ENCODE measurements at places on chromosomes 2 and 18.

DNA sequence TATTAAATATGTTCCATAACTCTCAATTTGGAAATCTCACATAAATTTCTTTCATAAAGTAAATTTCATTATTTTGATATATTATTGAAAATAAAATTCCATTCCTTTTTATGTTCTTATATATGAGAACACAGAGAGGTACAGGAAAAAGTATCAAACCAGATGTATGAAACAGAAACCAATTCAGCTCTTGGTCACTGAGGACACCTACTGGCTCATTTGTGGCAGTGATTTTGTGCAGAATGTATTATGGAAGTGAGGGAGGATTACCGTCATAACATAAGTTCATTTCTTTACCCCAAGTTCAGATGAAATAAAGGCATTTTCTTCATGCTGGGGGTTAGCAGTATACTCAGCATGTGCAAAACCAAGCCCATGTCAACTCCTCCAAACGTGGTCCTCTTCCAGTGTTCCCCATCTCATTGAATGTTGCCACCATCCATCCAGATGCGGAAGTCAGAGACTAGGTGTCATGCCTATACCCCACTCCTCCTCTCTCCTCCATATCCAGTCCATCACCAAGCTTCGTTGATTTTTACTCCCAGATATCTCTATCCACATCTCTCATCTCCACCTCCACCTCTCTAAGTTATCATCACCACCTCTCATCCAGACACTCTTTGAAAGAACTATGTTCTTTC, 41.7 kb upstream of the MALL start:
- no peak for DNase-seq

- DNase-seq: no peak
Observed at GRCh38 chr2:9809448-9810088, 33.7 kb upstream of the TAF1B start.

DNA sequence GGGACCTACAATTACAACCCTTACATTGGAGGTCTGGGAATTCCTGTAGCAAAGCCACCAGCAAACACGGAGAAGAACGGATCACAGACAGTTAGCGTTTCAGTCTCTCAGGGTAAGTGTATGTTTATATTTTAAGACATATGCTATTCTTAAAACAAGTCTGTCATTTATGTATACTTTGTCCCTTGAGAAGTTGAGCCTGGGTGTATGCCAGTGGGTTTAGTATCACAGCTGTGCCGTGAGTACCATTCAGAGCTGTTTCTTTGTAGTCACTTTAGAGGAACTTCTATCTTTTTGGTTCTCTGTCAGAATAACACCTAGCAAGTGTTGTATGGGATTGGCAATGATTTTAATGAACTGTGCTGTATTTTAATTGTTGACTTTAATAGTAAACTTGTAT, 125.6 kb downstream of the BIRC6 start:
- DNase-seq: no peak

GRCh38 chr2:195697681-195698220, 40.7 kb downstream of the SLC39A10 start:
- DNase-seq: no peak

- DNase-seq: no peak
Observed at GRCh38 chr2:224142397-224143312, 103.6 kb upstream of the SERPINE2 start.

- DNase-seq: no peak
Observed at GRCh38 chr2:179857236-179857635, 4.2 kb downstream of the ZNF385B start.

DNA sequence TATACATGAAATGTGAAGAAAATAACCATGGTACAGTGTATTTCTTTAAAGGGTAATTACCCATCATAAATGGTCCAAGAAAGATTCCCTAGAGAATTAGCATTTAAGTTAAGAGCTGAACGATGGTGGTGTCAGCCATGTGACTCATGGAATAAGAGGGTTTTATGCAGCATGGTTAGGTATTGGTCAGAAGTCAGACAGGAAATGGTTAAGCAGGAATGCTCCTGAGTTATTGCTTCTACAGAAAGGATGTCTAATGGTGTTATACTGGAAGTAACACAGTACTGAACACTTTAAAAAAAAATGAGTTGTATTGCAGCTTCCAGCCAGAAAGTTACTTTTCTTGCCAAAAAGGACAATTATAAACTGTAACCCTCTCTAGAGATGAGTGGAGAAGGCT, 72.7 kb upstream of the UBE2E3 start:
- DNase-seq: no peak

- no peak for DNase-seq
Observed at GRCh38 chr2:91974401-91975129, 2896.7 kb upstream of the TEKT4 start.

- no peak for DNase-seq
Observed at GRCh38 chr2:18218160-18218933, 339.9 kb downstream of the KCNS3 start.

DNA sequence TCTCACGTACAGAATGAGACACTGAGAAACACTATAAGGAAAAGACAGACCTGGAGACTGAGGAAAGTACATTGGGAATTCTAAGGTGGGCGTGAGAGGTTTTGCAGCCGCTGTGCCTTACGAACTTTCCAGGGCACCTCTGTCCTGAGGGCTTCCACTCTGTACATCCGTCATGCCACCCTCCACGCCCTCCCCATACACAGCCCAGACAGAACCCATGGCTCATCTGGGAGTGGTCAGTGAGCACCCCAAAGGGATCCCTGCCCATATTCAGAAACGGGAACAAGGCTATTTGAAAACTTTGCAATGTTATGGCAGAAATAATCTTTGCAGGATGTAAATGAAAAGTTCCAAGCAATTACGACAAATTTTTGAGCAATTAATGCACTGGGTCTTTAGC, 95.4 kb upstream of the ZNF532 start:
- no peak for DNase-seq

GRCh38 chr2:197982565-197982964, 178.2 kb downstream of the PLCL1 start:
- no peak for DNase-seq

GRCh38 chr18:21741312-21741561, 645 bp downstream of the MIB1 start:
- DNase-seq: peak; percentile 74

DNA sequence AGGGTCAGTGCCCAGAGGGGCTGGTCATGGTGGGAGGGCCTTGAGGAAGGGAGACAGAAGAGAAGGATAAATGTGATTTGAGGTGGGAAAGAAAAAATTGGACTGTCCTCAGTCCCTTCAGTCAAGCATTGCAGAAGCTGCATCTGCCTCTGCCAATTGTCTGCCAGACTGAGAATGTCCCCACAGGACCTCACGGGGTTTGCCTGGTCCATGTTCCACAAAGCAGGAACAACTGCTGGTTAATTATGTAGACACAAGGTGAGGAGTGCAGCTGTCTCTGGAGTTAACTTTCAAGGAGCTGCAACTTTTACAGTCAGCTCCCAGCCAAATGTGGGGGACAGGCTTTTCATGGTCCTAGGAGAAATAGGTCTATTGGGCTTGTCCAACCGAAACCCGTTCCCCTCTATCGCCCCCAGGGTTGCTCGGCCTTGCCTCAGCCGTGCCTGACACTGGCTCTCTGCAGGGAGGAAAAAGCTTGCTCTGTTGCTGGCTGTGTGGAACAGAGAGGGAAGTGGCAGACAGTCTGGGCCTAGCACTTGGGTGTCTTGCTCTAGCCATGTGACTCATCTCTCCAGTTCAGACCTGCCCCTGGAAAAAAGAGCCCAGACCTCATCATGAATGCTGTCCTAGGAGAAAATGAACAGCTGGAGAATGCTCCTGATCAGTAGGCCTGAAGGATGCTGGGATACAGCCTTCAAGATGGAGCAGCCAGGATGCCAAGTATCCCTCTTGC, 31.1 kb upstream of the PAX8 start:
- no peak for DNase-seq

DNA sequence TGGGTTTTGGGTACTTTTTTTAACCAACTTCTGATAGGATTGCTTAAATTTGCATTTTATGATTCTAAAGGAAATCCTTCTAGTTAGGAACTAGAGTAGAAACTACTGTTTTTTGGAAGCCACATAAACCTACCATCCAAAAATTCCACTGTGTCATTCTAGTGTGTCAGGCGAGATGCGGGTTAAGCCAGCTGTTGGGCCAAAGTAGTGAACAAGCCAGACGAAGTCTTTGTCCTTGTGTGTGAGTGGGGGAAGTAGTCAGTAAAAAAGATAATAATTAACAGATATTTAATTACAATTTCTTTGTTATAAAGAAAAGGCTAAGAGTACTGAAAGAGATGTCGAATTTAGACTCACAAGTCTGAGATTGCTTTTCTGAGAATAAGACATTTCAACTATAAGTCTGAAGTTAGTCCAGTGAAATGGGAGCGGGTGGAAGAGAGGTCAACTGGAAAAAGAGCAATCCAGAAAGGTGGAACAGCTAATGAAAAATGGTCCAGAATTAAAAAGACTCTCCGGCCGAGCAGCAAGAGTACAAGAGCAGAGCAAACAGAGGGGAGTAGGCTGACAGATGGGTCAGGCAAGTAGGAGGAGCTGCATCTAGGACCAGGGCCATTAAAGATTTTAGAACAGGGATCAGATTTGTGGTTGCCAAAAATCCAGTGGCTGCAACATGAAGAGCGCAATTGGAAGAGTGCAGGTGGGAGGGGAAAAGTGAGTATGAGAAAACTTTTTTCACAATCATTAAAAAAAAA, 1.5 kb downstream of the EPB41L5 start:
- no peak for DNase-seq

DNA sequence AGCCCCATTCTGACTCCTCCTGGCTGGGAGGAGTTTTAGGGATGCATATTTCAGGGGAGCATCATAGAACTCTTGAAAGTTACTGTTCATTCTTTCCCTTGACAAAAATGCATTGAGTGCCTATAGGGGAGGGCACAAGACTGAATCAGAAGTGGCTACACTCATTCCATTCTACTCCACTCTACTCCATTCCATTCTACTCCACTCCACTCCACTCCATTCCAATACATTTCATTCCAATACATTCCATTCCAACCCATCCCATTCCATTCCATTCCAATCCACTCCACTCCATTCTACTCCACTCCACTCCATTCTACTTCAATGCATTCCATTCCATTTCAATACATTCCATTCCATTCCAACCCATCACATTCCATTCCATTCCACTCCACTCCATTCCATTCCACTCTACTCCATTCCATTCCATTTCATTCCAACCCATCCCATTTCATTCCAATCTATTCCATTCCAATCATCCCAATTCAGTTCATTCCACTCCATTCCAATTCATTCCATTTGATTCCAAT, 110.8 kb downstream of the LOXHD1 start:
- DNase-seq: no peak

DNA sequence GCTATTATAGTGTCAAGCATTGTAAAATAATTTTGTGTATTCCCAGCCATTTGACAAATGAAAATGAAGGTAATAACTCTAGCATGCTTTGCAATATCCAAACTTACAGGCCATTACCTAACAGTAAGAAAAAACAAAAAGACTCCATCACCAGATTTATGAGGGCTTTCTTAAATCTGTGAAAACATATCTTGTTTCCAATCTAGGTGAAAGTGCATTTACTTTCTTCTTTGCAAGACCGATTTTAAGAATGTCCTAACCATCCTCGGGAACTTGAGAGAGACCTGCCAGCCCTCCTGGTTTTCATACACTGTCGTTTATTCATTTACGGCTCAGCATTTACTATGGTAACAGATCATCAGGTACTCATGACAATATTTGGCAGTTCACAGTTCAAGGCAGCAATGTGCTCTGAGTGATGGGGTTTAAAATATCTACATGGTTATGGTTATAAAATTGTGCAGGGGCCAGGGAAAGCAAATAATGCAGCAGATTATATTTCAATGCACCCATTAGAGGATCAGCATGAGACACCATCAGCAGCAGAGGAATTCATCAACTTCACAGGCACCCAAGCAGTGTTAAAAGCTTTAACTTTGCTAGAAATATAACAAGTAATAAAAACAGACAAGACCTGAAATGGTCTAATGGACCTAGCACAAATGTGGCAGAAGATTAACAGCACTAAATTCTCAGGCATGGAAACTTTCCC, 34.4 kb upstream of the PARD3B start:
- no peak for DNase-seq

DNA sequence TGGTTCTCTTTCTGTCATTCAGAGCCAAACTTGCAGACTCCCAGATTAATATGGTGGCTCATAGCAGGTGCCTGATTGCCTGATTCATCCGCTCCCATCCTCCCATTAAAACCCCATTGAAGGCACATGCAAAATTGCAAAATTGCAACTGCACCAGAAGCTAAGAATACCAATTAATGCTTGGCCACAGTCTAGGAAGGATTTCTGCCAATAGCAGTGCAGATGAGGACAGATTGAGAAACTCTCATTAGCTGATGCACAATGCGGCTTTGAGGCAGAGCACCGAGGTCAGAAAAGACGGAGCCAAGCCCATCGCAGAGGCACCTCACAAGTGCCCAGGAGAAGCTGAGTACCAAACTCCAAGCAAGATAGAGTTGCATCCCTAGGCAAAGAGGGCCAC, 172.8 kb downstream of the ARL4C start:
- no peak for DNase-seq

DNA sequence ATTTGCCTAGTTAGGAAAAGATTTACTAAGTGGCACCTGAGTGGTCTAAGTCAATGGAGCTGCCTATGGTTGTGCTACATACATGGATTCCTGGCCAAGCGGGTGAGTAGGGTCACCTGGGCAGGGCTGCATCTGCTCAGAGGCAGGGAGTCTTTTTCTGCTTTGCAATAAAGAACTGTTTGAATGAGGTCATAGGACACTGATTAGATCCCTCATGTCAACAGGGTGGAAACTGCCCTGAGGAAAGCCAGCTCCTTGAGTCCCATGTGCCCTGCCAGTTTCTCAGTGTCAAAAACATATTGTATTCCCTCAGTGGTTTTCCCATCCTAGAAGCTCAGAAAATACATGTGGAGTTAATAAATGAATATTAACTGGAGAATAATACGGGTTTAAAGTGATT, 4.6 kb downstream of the LAMA3 start:
- no peak for DNase-seq

DNA sequence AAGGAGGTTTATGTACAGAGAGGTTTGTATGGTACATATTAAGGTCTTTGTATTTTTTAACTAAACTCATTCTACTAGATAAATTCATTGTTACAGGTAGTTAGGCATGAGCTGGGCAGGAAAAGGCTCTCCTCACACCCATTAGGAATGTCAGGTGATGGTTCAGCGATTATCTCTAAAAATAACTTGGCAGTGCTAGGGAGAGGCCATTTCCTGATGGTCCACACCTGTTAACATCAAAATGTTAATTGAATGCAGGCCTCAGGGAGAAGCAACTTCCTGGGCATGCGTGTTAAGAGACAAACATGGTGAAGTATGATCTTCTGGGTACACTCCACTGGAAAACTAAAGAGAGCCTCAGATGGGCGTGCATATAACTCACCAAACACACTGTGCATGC, 73.6 kb downstream of the ARL6IP6 start:
- DNase-seq: no peak

DNA sequence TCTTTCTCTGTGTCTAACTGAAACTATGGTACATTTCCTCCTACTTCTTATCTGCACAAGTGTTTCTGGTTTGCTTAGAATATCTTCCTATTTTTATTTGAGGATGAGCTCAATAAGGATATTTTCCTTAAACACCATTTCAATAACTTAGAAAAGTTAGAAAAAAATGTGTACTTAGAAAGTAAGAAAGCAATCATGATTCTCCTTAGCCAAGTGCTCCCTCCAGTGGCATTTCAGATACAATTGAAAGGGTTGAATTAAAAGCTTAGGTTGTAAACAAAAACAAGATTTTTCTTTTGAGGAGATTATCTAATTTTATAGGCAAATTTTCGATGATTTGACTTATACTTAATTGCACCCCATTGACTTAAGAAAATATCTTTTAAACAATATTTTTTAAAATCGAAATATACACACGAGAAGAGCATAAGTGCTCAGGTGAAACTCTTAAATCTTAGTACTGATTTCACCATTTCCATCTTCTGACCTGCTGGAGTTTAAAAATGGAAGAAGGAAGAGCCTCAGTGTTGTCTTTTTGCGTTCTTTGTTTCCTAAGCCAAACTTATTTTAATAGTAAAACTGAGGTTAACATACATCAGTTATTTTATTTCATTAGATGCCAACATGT, 26.9 kb downstream of the C18orf63 start:
- DNase-seq: no peak

All from ovary (tissue), 10 donors.